Thoracic aorta (tissue), 2 donors: ENCODE measurements at places on chromosomes 5 and 9.

GRCh38 chr9:3880851-3881250, 355.1 kb upstream of the RFX3 start:
- H3K36me3 ChIP-seq = no peaks in the 10 kb centered on the region
- no peak overlapping the region for H3K4me3 ChIP-seq
- H3K27ac ChIP-seq = no peak overlapping the region

GRCh38 chr9:110767559-110768063, 99.0 kb downstream of the MUSK start:
- H3K4me3 ChIP-seq = peak overlapping the region; percentile 47
- H3K27me3 ChIP-seq = no peaks in the 10 kb centered on the region
- DNase-seq = no peak

GRCh38 chr5:68330574-68330973, 115.0 kb downstream of the PIK3R1 start:
- no peak overlapping the region for H3K4me3 ChIP-seq
- peaks cover 3% of the 10 kb centered on the region for H3K4me1 ChIP-seq
- no peaks in the 10 kb centered on the region for H3K27me3 ChIP-seq
- no peak for DNase-seq
- no peaks in the 10 kb centered on the region for H3K36me3 ChIP-seq

DNA sequence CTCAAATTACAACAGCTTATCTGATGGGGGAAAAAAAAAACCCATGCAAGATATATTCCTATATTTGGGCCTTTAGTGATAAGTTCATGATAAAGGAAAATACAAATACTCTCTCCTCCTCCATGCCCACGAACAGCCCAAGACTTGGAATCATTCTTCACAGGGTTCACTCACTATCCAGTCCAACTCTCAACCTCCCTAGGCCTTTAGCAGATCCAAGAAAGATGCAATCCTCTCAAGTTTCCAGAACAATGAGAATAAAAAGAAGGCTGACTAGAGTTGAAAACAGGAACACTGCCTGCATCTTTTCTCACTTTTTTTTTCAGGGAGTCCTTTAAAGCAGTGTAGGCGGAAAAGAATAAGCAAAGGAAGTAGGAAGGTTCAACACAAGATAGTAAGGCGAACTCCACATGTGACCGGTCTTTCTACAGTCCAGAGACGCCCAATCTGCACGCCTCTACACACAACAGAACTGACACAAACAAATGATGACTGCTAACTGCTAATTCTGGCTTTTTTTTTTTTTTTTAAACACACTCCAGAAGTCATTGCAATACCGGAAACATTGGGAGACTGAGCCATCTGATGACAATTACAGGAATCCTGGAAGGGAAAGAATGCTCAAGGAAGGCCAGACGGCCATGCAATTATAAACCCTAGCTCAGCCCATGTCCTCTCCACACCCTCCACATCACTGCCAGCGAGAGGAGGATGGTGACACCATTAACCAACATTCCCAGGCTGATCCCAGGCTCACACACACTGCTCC, 75.4 kb downstream of the BNC2 start:
- H3K4me1 ChIP-seq = no peaks in the 10 kb centered on the region
- DNase-seq = no peak
- no peaks in the 10 kb centered on the region for H3K36me3 ChIP-seq
- no peaks in the 10 kb centered on the region for H3K27me3 ChIP-seq

DNA sequence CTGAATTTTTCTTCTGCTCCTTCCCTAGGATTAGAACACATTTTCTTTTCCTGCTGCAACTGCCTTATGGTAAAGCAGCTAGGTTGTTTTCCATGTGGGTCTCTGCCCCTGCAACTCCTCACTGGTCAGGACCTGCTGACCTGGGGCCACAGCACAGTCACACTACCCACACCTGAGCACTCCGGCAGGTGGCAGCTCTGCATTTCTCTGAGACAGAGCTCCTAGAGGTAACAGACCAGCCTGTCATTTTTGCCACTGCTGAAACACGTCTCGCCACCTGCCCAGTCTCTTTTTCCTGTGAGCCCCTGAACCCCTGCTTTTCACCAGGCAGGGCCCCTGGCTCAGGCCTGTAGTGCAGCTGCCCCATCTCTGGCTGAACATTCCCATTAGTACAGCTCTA, 609.6 kb downstream of the HINT1 start:
- no peak overlapping the region for H3K27ac ChIP-seq
- no peaks in the 10 kb centered on the region for H3K4me1 ChIP-seq
- no peak overlapping the region for H3K4me3 ChIP-seq
- DNase-seq = no peak

DNA sequence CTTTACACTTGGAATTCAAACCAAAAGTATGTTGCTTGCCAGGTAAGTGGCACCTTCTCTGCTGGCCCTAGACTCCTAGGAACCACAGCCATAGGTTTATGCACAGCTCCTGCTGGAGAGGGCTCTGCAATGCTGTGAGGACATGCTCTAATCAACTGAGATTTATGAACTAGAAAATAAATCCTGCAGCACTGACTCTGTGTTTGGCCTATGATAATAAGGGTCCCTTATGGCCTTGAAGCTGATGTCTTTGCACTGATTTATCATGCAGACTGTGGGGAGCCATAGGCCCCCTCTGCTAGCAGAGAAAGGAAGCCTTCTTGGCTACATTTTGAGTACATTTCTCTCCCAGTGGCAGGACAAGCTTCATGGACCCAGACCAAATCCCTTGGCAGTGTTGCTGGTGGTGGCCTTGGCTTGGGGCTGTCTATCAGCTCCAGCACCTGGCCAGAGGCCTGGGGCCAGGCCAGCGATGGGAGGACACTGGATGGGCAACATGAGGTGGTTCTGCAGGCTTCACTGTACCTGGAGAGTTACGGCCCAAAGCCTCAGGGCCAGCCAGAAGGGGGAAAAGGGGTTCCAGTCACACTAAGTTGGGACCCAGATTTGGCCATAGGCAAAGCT, 178.0 kb downstream of the SEMA6A start:
- peak overlapping the region; percentile 58 for H3K27ac ChIP-seq
- DNase-seq = no peak
- H3K27me3 ChIP-seq = no peaks in the 10 kb centered on the region
- H3K4me3 ChIP-seq = no peak overlapping the region

DNA sequence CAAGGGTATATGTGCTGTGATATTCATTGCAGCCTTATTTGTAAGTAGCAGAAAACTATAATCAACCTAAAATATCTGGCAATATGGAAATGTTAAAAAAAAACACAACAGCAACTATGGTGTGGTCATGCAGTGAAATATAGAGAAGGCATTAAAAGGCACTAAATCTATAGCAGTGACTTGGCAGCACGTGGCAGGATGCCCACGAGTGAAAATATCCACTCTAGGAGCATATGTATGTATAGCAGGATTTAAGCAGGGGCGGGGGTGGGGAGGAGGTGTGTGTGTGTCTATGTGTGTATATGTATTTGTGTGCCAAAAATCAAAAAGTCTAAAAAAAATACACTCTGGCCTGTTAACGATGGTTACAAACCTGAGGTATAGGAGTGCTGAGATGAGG, 115.6 kb downstream of the RPS23 start:
- H3K4me1 ChIP-seq = peaks cover 7% of the 10 kb centered on the region
- no peaks in the 10 kb centered on the region for H3K27me3 ChIP-seq
- no peaks in the 10 kb centered on the region for H3K36me3 ChIP-seq
- no peak overlapping the region for H3K27ac ChIP-seq

- no peak overlapping the region for H3K4me3 ChIP-seq
- H3K27me3 ChIP-seq = no peaks in the 10 kb centered on the region
- H3K27ac ChIP-seq = no peak overlapping the region
- H3K36me3 ChIP-seq = no peaks in the 10 kb centered on the region
- no peak for DNase-seq
- H3K4me1 ChIP-seq = no peaks in the 10 kb centered on the region
Measured at GRCh38 chr5:123427281-123427680, 4.1 kb upstream of the CEP120 start.

GRCh38 chr9:109020581-109021511, 7.5 kb upstream of the CTNNAL1 start:
- peaks cover 5% of the 10 kb centered on the region for H3K4me1 ChIP-seq
- no peaks in the 10 kb centered on the region for H3K27me3 ChIP-seq
- no peak overlapping the region for H3K27ac ChIP-seq
- no peak overlapping the region for H3K4me3 ChIP-seq

- no peak overlapping the region for H3K4me3 ChIP-seq
- no peak for DNase-seq
- H3K27me3 ChIP-seq = no peaks in the 10 kb centered on the region
Measured at GRCh38 chr5:33501899-33502298, 61.1 kb downstream of the TARS1 start.

DNA sequence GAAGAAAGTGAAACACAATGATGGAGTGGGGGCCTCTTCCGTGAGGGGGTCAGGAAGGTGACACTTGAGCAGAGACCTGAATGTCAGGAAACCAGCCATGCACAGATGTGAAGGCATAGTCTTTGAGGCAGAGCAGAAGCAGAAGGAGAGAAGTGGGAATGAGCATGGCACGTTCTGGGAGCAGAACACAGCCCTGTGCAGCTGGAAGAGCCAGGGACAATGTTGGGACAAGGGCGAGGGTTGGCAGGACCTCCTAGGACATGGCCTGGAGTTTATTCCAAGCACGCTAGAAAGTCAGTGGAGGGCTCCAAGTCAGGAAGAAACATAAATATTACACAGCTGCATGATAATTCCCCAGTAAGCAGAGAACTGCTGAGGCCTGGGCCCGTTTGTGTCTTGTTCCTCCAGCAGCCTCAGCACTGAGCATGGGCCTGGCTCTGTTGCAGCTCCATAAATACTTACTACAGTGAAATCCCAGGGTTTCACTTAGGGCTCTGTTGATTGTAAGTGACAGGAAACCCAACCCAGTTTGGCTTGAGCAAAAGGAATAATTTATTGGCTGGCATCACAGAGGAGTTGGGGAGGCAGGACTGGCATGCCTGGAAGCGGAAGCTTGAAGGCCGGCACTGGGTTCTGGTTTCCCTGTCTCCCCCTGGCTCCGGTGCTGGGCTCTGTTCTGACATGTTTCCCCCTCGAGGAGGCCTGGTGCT, 66.2 kb downstream of the MVB12B start:
- peaks cover 8% of the 10 kb centered on the region for H3K4me1 ChIP-seq
- no peaks in the 10 kb centered on the region for H3K27me3 ChIP-seq
- H3K27ac ChIP-seq = peak overlapping the region; percentile 71
- no peak overlapping the region for H3K4me3 ChIP-seq

DNA sequence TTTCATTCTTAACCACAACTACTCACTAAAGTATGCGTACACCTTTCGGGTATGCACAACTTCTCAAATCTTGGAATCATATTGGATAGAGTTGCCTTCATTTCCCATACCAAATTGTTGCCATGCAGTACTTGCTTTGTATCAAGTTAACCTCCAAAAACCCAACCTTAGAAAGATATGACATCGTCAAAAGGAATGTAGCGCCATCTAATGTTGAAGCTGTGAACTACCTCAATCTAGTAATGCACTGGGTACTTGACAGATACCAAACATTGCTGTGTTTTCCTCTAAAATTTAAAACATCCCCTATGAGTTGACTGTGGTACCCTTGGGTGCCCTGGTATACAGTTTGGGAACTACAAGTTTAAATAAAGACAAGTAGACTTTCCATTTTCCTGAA, 318.4 kb downstream of the ARL15 start:
- no peak for DNase-seq
- no peak overlapping the region for H3K27ac ChIP-seq
- no peaks in the 10 kb centered on the region for H3K27me3 ChIP-seq
- H3K36me3 ChIP-seq = no peaks in the 10 kb centered on the region
- H3K4me3 ChIP-seq = no peak overlapping the region

GRCh38 chr9:110808599-110808980, 140.0 kb downstream of the MUSK start:
- no peaks in the 10 kb centered on the region for H3K4me1 ChIP-seq
- H3K36me3 ChIP-seq = no peaks in the 10 kb centered on the region
- H3K27me3 ChIP-seq = no peaks in the 10 kb centered on the region
- no peak for DNase-seq

- no peaks in the 10 kb centered on the region for H3K36me3 ChIP-seq
- no peak for DNase-seq
- H3K4me3 ChIP-seq = no peak overlapping the region
Measured at GRCh38 chr5:155562158-155562557, 548.6 kb downstream of the KIF4B start.
